ENCODE measurements at places on chromosomes 7 and 10.

- no peak for ATAC-seq
Observed at GRCh38 chr7:96740130-96740529, 30.5 kb upstream of the SEM1 start.

GRCh38 chr7:121078701-121079227 lies 90.3 kb downstream of the CPED1 start:
- ATAC-seq = no peak

- no peak for ATAC-seq
Observed at GRCh38 chr7:100680576-100681271, 7.2 kb downstream of the GNB2 start.

DNA sequence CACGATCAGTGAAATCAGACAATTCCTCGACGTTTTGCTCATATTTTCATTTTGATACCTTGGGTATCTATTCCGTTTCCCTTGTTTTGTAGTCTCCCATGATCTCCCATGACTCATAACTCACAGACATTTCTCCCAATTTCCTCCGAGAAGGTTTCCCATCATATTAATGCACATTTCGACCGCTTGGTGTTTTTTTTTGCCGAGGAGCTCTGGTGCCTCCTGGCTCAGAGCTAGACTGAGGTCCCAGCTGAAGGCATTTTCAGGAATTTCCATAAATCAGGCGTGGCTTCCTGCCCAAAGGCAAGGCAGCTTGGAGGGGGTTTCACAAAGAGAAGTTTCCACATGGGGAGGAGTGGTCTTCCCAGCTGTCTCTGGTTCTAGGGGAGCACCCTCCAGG lies 148.2 kb upstream of the TNS3 start:
- ATAC-seq = no peak

GRCh38 chr10:55374917-55375316 lies 573.9 kb upstream of the PCDH15 start:
- peak; percentile 75 for ATAC-seq

- ATAC-seq = no peak
Observed at GRCh38 chr10:130012129-130012528, 48.1 kb upstream of the EBF3 start.

GRCh38 chr10:11345224-11346054 lies 266.0 kb downstream of the USP6NL start:
- no peak for ATAC-seq

GRCh38 chr10:77485847-77486246 lies 151.8 kb downstream of the KCNMA1 start:
- ATAC-seq = no peak

DNA sequence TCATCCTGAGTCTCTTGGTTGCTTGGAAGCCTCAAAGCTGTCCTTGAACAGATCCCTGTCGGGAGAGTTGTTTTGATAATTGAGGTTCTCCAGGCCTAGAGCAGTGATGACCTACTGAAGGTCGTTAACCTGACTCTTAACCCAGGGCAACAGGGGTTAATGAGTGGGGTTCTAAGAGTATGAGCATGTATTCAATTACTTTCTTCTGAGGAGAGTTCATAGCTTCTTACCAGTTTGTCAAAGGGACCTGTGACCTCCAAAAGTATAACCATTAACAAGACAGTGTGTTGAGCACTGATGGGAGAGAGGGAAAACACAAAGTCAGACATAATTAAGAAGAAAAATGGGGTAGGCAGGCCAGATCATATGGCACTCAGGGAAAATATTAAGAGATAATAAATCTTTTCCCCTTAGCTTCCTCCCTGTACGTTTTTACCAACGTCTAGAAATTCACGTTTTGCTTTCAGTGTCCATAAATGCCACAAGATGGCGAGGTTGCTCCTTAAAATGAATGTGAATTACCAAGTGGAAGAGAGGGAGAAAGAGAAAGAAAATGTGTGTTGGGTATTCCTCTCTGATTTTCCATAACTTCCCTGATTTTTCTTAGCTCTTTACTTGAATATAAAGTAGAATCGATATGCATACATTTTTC lies 97.6 kb downstream of the SUGCT start:
- ATAC-seq = peak; percentile 97

DNA sequence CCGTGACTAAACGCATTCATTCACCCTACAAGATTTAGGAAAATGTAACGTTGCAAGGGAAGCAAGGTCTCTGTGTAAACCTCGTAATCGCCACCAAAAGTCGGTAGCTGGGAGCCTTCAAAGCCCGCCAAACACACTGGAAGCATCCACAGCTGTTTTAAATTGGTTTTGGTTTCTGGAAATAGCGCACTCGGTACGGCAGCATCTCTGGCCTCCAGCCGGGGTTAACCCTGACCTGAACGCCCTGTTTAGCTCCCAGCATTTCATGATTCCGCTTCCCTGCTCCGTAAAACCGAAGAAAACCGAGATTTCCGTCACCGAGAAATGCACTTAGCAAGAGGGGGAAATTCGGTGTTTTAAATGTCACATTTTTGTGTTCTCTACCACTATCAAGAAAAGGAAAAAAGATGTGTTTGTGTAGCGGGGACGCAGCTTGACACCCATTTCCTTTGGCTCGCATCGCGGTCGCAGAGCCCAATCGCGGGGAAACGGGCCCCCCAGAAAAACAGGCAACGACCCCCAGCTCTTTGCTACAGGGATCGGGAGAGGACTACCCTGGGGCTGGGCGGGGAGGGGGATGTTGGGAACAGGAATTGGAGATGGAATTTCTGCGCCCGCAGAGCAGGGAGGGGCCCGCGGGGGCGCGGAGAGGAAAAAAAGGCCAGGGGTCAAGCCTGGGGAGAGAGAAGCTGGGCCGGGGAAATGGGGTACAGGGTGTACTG lies 646 bp downstream of the SGCE start:
- peak; percentile 48 for ATAC-seq

DNA sequence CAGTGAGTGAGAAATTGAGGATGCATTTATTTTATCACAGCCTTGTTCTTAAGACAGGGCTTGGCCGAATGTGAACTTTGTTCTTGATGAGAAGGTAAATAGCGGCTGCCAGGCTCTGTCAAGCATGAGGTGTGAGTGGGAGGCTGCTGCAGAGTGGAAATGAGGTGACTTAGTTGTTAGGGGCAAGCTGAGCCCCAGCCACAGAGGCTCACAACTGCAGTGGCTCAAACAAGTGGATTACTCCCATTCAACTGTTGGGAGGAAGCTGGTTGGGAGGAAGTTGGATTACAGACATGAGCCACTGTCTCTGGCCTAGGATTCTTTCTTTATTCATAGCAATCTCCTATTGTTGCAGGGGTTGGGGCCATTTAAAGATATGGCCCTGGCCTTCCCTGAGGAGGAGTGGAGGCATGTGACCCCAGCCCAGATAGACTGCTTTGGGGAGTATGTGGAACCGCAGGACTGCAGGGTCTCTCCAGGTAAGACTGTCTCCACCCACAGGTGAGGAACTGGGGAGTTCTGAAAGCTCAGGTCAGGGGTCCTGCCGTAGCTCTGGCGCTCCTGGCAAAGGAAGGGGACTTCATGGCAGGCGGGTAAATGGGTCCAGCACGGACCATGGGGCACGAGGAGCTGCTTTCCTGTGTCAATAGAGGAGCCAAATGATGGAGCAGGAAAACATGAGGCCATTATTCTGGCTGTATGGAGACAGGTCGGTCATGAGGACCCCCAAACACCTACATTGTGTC lies 7.1 kb downstream of the ZSCAN25 start:
- ATAC-seq = no peak

DNA sequence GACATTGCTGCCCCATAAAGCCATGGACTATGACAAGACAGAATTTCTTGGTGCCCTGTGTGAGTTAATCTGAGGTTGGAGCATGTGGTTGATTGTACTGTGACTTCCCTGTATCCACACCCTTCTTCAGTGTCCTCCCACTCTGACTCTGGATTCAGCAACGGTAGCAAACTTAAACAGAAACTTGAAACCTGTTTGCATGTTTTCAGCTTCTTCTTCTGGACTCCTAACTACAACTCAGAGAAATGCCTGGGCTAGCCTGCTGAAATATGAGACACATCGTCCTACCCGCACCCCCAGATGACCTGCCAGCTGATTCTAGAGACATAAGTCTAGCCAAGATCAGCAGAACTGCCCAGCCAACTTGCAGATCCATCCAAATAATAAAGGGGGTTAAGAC lies 78.4 kb downstream of the IPMK start:
- ATAC-seq = peak; percentile 73

DNA sequence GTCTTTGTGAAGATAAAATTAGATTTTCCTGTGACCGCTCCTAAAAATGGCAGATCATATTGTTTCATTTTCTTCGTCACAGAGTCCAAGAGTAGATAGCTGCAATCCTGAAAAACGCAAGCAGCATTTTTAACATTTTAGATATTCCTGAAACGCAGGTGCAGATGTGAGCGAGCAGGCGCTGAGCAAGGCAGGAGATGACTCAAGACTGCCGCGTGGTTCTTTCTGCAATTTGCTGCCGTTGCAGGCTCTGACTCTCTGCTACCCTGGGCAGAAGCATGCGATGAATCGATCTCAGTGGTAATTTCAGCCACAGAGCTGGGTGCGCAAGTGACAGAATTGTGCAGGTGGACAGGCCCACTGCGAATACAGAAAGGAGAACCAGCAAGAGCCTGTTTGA lies 331.9 kb downstream of the ACTR3B start:
- ATAC-seq = no peak

DNA sequence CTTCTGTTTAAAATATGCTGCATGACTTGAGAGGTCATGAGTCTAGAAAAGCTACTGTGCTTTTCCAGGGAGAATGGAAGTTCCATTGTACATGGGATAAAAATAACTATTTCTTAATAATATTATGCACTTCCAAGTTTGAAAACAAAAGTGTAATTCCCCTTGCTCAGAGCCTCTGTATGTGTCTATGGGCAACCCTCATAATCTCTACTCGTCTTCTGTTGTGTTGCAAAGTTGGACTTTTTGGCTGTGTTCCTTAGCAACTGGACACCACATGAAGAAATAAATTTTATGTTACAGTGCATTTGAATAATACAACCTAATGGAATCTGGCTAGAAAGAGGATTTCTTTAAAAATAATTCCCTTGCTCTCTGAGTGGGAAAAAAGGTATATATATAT lies 242.6 kb downstream of the TWIST1 start:
- no peak for ATAC-seq

DNA sequence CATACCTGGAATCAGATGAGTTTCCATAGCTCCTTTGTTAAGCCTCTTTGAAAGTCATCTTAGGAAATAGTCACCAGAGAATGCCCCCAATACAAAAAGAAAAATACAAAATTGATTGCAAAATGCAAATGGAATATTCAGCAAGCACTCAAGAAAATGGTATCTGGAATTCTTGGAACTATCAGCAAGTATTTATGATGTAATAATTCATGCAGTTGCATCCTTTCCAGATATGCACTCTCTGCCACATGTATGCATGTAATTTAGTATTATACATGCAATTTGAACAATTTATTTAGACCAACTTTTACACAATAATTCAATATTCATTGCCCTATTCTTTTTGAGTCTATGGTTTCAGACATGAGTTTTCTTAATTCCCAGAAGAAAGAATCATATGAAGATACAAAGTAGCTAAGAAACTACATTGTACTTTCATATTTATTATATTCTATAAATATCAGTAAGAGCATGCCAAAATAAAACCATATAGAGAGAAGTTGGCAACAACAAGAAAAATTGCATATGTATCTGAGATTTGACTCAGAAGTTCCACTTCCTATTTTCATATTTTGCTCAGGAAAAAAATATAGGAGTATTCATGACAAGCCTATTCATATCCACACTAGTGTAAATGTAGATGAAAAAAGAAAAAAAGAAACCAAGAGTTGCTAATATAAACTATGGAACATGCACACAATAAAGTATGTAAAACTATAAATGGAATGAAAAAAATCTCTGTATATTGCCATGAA lies 338.5 kb downstream of the SEMA3D start:
- no peak for ATAC-seq

DNA sequence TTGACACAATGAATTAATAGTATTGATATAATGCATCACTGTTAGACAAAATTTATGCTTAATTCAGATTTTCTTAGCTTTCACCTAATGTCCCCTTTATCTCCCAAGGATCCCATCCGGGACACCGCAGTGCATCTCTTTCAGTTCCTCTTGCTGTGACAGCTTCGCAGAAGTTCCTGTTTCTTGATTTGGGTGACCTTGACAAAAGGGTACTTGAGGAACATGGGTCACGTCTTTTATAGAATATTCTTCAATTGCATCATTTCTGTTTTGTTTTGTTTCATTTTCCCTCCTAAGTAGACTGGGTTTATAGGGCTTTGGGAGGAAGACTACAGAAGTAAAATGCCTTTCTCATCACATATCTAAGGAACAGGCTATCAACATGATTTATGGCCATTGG lies 453.2 kb downstream of the DPP6 start:
- ATAC-seq = no peak

GRCh38 chr7:29381206-29382094 lies 182.2 kb upstream of the PRR15 start:
- ATAC-seq = no peak

DNA sequence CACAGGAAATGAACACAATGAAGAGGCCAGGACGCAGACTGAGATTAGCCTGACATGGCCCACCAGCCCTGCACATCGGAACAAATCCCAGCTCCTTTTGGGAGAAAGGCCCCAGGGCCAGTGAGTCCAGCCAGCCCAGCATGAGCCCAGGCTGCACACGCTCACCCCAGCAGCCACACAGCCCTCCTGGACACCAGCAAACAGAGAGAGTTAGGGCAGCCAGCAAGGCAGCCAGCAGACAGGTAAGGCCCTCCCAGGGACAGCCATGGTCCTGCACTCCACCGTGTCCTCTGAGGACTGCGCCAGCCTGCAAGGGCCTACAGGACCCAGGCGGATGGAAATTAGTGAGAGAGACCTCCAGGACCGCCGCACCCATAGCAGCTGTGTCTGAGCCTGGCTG lies 8.1 kb upstream of the GRID1 start:
- ATAC-seq = no peak

GRCh38 chr10:25805986-25806385 lies 128.0 kb upstream of the MYO3A start:
- ATAC-seq = no peak

DNA sequence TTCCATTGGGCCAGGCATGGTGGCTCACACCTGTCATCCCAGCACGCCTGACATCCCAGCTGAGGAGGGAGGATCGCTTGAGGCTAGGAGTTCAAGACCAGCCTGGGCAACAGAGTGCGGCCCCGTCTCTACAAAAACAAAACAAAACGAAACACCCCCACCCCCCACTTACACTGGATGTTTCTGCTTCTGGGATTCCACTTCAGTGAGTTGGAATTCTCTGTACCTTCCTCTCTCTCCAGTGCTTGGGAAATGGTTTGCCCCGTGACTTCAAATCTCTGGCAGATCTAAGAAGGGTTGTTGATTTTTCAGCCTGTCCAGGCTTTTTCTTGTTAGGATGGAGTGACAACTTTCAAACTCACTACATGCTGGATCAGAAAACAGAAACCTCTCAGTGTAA lies 106.9 kb downstream of the ANLN start:
- ATAC-seq = no peak

DNA sequence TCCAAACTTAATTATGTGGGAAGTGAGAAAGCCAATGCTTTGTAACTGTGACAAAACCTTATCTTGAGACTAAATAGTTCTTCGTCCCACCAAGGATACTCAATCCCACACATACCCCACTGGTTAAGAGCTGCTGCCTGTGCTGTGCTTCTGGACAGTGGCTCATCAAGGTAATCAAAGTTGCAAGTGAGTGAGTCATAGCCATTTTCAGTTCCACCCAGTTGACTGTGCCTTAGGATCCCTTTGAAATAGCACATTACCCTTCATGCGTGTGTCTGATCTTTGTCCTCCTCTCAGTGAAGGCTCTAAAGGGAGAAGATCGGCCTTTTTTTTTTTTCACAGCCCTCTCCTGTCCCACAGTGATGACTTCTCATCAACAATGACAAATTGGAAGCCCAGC lies 706.0 kb upstream of the AUTS2 start:
- no peak for ATAC-seq

- ATAC-seq = peak; percentile 72
Observed at GRCh38 chr7:34385384-34385783, 272.6 kb upstream of the NPSR1 start.
